ENCODE measurements at places on chromosomes 2 and 18.

GRCh38 chr2:187689372-187689771 lies 135.1 kb upstream of the TFPI start:
- DNase-seq, result no peak

DNA sequence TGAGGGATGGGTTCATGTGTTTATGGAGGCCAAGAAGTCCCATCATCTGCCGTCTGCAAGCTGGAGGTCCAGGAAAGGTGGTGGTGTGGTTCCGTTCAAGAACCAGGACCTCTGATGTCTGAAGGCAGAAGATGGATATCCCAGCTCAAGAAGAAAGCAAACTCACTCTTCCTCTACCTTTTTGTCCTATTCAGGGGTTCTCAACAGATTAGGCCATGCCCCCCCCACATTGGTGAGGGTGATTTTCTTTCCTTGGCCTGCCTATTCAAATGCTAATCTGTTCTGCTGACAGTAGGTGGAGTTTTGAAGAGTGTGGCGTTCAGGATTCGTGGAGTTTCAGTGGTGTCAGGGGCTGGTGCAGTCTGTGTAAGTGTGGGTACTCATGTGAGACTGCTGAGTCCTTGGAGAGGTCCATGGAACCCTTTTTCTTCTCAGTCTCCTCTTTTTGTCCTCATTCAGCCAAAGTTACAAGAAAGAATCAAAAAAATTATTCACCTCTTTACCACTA lies 5.9 kb downstream of the MSL3B start:
- no peak for DNase-seq

- DNase-seq, result no peak
Observed at GRCh38 chr2:68083346-68083745, 20.5 kb upstream of the C1D start.

DNA sequence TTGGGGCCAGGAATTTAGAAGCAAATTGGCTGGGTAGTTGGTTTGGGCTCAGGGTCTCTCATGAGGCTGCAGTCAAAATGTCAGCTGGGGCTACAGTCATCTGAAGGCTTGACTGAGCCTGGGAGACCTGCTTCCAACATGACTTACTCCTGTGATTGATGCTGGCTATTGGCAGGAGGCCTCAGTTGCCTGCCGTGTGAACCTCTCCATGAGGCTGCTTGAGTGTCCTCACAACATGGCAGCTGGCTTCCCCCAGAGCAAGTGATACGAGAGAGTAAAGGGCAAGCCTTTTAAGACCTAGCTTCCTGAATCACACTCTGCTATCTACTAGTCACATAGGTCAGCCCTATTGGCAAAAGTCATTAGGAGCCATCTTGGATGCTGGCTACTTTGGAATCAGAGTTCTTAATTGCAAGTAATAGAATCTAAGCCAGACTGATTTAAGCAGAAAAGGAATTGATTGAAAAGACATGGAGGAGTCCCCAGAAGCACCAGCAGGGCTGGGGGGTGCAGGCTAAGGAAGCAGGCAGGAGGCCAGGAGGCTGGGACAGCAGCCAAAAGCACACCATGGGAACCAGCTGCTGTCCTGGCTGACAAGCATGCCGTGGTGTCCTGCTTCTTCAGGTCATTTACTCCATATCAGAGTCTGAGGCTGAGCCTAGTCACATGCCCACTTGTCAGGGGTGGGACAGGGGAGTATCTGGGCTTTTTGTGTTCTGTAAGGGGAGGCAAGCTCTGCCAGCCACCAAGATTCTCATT lies 7.8 kb upstream of the GIGYF2 start:
- DNase-seq, result no peak

- no peak for DNase-seq
Observed at GRCh38 chr18:25146512-25146910, 205.5 kb downstream of the ZNF521 start.

DNA sequence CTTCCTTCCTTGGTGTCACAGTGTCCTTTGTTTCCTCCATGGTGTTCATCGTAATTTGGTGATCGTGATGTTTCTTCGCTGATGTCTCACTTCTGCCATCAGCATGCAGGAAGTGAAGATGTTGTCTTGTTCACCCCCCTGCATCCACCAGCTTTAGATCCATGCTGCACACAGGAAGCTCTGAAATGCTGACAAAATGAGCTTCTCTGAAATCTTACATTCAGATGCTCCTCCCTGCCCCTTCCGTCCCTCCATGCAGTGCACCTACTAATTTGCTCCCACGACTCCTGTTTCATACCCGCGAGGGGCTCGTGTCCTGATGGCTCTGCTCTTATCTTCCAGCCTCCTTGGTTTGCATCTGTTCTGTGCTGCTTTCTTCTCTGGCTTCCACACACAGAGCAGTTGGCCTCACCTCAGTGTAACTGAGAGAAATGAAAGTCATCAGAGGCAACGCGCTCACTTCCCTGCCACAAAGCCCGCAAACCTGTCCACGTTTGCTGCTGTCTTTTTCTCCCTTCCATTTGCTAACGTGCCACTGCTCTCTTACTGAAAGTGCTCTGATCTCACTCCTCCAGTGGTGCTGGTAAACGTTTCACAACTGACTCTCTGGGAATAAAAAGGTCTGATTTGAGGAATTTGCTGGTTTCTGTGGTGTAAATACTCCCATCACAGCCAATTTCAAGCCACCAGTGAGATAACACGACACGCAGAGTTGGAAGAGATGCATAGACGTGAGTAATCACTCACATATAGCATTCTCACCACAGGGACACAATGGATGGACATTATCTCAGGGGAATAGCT lies 41.0 kb upstream of the MGAT4A start:
- peak; percentile 79 for DNase-seq

- no peak for DNase-seq
Observed at GRCh38 chr2:20144861-20145260, 80.1 kb downstream of the SDC1 start.

DNA sequence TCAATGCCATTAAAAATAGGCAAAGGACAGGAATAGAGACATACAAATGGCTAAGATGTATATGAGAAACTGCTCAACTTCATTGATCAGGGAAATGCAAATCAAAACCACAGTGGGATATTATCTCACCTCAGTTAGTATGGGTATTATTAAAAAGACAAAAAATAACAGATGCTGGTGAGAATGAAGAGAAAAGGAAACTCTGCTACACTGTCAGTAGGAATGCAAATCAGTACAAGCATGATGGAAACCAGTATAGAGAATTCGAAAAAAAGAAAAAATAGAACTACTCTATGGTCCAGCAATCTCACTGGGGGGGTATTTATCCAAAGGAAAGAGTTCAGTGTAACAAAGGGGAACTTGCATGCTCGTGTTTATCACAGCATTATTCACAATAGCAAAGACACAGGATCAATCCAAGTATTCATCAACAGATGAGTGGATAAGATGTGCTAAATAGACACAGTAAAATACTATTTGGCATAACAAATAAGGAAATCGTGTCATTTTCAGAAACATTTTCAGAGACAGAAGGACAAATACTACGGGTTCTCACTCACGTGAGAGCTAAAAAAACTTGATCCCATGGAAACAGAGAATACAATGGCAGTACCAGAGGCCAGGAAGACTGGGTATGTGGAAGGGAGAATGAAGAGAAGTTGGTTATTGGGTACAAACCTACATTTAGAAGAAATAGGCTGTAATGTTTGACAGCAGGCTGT lies 60.6 kb downstream of the CCDC74A start:
- no peak for DNase-seq

DNA sequence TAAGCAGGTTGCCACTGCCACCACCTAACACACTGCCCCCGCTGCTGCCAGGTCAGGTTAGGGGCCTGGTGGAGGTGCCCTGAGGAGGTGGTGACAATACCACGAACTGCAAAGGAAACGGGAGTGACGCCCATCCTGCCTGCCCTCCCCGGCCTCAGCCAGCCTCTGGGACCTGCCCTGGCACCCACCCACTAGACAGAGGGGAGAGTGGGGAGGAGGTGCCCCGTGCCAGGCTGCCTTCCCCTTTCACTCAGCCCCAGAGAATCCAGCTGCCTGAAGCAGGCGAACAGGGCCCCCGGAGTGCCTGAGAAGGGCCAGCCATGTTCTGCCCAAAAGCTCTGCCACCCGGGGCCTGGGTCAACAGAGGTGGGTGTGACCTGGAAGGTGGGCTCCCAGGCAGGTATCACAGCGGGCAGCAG lies 44.5 kb upstream of the FOSL2 start:
- peak; percentile 79 for DNase-seq

- DNase-seq, result no peak
Observed at GRCh38 chr2:72581560-72582181, 244.2 kb downstream of the EXOC6B start.

GRCh38 chr2:78427170-78427569 lies 598.3 kb upstream of the REG3G start:
- no peak for DNase-seq

DNA sequence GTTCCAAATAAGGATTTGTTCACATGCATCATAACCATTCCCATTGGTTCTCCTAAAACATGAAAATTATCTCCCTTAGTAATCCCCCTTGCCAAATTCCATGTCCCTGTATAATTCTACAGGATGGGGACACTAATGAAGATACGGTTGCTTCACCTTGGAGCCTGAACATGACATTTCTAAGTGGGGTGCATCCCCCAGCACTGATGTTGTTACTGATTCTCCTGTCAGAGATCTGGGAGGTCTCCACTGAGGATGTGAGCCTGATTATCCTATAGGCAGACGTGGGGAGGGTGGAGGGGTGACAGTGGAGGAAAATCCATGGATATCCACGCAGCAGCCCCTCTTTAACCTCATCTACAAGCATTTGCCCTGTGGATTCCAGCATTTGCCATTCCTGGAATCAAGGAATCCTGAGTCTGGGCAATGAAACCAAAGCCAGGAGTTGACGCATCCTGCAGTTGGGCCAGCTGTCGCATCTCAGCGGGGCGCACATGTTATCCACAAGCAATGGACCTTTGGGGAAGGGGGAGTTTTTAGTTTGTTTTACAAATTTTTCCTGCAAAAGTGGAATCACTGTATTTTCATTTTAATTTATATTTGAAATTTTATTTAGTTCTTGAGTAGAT lies 57.3 kb downstream of the HK2 start:
- DNase-seq, result no peak

DNA sequence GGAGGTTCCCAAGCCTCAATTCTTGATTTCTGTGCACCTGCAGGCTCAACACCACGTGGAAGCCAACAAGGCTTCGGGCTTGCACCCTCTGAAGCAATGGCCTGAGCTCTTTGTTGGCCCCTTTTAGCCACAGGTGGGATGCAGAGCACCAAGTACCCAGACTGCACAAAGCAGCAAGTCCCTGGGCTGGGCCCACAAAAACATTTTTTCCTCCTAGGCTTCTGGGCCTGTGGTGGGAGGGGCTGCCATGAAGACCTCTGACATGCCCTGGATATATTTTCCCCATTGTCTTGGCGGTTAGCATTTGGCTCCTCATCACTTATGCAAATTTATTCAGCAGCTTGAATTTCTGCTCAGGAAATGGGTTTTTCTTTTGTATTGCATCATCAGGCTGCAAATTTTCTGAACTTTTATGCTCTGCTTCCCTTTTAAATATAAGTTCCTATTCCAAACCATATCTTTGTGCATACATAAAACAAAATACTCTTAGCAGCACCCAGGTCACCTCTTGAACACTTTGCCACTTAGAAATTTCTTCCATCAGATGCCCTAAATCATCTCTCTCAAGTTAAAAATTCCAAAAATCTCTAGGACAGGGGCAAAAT lies 9.0 kb upstream of the MATN3 start:
- no peak for DNase-seq

- DNase-seq, result no peak
Observed at GRCh38 chr2:33208400-33208799, 261.6 kb downstream of the LTBP1 start.

DNA sequence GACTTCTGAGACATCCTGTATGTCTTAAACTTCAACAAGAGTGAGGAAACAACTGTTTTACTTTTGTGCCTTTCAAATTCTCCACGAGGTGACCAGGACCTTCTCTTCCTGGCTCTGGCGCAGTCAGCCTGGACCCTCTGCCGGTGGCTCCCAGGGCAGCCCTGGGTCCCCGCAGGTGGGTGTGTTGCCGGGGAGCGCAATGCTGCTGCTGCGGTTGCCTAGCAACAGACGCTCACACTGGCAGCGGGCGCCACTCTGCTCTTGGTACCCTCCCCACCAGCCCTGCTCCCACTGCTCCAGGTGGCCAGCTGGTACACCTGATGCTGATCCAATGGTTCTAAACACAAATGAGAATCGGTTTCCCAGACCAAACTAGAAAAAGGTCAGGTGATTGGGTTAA lies 58.7 kb downstream of the GNAL start:
- no peak for DNase-seq

- no peak for DNase-seq
Observed at GRCh38 chr2:42063431-42064171, 15.8 kb downstream of the PKDCC start.

DNA sequence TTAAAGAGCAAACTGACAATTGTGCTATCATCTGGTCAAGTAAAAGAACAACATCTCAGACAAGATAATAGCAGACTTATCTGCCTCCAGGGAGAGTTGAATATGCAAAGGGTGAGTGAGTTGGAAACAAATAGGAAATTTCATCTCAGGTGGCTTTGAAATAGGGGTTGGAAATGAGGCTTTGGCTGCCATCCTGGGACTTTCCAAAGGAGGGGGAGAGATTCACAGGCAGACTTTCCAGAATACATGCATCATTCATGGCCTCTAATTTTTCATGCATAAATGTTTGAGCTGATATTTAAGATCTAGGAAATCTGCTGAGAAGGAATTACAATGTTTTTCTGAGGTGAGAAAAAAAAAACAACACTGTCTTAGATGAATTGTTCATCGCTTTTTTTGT lies 300.5 kb downstream of the ALK start:
- no peak for DNase-seq

DNA sequence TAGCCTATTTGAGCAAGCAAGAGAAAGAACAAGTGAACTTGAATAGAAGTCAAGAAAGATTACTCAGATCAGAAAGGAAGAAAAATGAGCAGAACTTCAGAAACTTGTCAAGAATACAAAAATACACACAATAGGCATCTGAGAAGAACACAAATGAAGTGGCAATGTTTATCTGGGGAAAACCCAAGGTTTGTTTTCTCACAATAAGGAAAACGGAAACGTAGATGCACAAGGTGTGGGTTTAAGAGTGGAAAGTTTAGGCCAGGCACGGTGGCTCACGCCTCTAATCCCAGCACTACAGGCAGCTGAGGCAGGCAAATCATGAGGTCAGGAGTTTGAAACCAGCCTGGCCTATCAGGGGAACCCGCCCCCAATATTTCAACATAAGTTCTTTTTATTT lies 159.5 kb upstream of the GYPC start:
- no peak for DNase-seq

GRCh38 chr2:136384531-136385303 lies 266.8 kb upstream of the CXCR4 start:
- peak; percentile 76 for DNase-seq

DNA sequence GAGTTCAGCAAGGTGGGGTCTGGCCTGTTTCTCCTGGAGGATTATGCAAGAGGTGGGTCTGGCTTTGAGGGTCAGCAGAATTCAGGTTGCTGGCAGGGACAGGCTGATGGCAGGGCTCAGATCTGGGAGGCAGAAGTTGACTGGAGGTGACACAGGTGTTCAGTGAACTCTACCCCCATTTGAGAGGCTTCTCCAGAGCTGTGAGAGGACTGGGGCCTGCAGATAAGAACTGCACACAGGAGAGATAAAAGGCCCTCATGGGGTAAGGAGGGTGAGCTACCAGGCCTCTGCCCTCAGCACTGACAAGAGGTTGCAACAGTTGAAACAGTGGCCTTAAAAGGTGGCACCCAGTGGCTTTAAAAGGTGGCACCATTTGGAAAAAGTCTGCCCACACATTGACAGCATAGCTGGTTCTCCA lies 13.1 kb downstream of the MOCOS start:
- no peak for DNase-seq

- no peak for DNase-seq
Observed at GRCh38 chr2:31580321-31581117, at the start of gene SRD5A2. SRD5A2 (minus strand) TSS chr2:31580938; CDS start chr2:31580900, 38 bp downstream.

- no peak for DNase-seq
Observed at GRCh38 chr2:169300636-169301530, 61.5 kb downstream of the LRP2 start.

All from CD4-positive, alpha-beta T cell treated with Interleukin-10 for 1 hour (primary cell).